Activated naive CD4-positive, alpha-beta T cell (primary cell): ENCODE measurements at places on chromosomes 16 and 17.

- DNase-seq: peak; percentile 41
Observed at GRCh38 chr16:53518550-53519416, 15.8 kb upstream of the AKTIP start.

DNA sequence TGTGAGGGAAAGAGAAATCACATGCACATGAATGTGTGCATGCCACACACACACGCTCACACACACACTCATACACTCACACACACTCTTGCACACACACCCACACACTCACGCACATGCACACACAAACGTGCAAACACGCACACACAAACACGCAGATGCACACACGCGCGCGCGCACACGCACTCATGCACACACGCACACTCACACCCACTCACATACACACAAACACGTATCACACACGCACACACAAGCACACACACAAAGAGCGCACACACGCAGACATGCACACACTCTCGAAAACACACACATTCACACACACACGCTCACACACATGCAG is 72.2 kb downstream of the GAS7 start:
- no peak for DNase-seq

GRCh38 chr16:5032748-5033167 is 977 bp downstream of the NAGPA start:
- no peak for DNase-seq

- no peak for DNase-seq
Observed at GRCh38 chr16:14013571-14014283, 57.4 kb upstream of the MRTFB start.

DNA sequence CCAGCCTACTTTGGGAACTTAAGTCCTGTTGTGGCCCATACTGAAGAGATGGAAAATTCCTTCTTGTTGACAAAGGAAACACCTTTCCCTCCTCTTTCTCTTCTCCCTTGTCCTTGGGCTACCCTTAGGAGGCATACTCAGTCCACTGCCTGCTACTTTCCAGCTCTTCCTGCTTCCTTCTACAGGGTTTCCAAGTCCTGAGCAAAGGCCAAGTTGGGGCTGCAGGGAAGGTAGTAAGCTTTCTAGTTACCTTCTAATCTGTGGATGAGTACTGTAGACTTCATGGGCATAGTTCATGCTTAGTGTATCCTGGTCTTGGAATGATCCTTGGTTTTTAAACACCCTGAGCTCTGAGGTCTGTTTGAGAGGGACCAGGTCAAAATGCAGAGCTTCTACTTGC is 299.2 kb upstream of the MAF start:
- no peak for DNase-seq

- DNase-seq: no peak
Observed at GRCh38 chr16:78718141-78718540, 618.7 kb downstream of the WWOX start.

- DNase-seq: no peak
Observed at GRCh38 chr16:61131447-61131846, 904.8 kb downstream of the CDH8 start.

DNA sequence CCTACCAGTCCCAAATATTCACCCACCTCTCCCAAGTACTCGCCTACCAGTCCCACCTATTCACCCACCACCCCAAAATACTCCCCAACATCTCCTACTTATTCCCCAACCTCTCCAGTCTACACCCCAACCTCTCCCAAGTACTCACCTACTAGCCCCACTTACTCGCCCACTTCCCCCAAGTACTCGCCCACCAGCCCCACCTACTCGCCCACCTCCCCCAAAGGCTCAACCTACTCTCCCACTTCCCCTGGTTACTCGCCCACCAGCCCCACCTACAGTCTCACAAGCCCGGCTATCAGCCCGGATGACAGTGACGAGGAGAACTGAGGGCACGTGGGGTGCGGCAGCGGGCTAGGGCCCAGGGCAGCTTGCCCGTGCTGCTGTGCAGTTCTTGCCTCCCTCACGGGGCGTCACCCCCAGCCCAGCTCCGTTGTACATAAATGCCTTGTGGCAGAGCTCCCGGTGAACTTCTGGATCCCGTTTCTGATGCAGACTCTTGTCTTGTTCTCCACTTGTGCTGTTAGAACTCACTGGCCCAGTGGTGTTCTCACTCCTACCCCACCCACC is 29.8 kb downstream of the POLR2A start:
- no peak for DNase-seq

DNA sequence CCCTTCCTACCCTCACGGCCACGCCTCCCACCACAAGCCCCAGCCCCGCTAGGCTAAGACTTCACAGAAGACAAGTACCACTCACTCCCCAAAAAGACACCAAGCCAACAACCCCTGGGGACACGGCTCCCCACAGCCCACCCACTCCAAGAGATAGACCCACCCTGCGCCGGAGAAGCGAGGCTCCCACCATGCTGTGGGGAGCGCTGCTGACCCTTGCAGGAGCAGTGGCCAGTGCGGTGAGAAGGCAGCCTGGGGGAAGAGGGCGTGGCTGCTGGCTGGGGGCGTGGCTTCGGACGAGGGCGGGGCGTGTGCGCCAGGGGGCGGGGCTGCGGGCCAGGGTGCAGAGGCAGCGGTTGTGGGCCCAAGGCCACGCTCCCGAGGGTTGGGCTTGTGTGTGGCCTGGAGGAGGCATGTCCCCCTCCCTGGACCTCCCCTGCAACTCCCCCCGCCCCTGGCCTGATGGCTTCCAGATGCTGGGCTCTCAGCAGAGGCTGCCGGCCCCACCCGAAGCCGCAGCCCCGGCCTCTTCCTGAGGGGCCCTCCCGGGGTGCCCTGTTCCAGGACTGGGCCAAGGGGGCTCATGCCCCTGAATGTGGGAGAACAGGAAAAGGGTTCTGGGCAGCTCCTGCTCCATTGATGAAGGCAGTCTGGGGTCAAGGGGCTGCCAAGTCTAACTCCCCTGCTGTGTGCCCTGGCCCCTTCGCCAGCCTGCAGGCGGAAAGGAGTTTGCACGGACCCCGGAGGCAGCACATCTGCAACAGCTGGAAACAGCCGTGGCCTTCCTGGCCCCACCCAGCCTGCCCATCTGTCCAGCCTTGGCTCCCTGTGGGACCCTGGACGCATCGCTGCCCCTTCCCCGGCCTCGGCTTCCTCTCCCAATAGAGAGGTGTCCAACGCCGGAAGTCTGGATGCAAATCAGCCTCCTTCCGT is 9.1 kb downstream of the TFAP4 start:
- DNase-seq: no peak

GRCh38 chr16:15686287-15686686 is 36.2 kb downstream of the NDE1 start:
- DNase-seq: no peak

GRCh38 chr17:56113486-56113885 is 39.8 kb upstream of the ANKFN1 start:
- no peak for DNase-seq
